ENCODE measurements at places on chromosomes 3 and 15.

GRCh38 chr15:73887481-73887880 lies 14.1 kb downstream of the TBC1D21 start:
- DNase-seq = no peak

- DNase-seq = no peak
These were observed 34.7 kb downstream of the POLG start for GRCh38 chr15:89299896-89300295.

DNA sequence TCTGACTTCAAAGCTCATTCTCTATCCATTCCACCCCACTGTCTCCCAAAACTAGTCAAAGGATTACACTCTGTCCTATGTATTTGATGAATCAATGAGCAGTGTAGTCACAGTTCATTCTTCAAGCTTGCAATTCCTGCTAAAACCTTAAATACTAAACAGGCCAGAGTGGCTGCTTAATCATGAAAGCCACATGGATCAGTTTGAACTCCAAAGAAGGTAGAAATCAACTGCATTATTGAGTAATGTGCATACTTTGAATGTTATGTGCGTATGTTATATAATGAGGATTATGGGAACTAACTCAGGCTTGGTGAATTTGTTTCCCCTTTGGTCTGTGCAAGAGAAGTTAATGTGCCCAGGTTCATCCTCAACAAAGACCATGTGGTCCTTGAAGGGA lies 45.4 kb downstream of the PRICKLE2 start:
- no peak for DNase-seq

DNA sequence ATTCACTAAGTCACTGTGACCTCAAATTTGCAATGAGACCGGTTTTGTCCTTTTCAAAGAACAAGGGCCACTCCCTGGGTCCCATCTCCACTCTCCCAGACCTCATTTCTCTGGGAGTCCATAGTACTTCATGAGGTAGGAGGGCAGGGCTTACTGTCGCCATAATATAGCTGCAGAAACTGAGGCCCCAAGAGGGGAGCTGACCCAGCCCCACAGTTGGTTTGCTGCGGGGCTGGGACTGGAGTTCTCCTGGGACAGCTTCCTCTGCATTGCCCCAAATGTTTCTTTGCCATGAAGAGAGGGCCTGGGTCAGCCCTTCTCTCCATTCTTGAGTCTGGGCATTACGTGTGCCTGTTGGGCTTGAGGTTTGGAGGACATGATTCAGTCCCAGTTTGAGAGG lies 60.1 kb downstream of the ITGA11 start:
- no peak for DNase-seq

DNA sequence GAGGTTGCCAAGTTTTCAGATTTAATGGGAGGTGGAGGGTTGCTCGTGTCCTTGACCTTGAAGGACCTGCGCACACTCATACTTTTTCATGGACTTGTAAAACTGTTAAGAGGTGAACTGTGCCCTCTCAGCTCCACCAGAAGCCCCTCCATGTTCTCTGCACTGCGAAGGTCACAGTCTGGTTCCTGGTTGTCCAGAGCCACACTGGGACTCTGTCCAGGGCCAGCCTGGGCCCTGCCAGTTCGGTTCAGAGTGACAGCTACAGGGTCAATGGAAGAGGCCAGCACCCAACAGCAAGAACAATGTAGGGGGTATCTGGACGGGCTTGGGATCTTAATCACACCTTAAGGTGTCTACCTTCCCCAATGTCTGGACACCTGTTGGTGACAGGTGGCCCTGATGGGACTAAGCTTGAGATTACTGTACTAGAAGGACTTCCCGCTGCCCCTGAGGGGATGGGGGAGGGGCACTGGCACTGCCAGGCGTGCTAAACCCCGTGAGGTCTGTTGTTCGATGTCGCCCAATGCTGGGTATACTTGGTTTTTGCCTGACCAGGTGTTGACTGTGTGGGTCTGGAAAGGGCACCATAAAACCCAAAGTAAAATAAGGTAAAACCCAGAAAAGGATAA lies 34.7 kb downstream of the GRK7 start:
- no peak for DNase-seq

GRCh38 chr3:159950156-159950898 lies 38.3 kb upstream of the IL12A start:
- DNase-seq = no peak

- DNase-seq = no peak
These were observed 269.4 kb upstream of the TTC14 start for GRCh38 chr3:180332608-180333007.

GRCh38 chr3:144963810-144964209 lies 992.2 kb downstream of the DIPK2A start:
- DNase-seq = no peak

DNA sequence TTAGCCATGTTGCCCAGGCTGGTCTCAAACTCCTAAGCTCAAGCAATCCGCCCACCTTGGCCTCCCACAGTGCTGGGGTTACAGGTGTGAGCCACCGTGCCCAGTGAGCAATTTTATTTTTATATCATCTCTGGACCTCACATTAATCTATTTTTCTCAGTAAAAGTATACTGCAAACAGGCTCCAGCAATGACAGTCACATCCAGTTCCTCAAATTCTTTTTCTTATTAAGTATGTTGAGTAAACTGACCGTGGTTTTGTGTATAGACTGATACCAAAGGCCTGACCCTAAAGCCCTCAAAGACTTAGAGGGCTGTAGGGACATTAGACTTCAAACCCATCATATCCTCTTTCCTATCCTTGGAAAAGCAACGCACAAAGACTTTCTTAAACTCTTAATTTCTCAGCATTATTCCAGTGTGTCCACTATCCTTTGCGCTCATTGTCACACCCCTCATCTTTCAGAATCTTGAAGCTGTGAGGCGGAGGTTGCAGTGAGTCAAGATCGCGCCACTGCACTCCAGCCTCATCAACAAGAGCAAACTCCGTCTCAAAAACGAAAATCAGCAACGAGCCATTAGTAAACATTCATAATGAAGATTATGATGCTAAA lies 2.0 kb downstream of the NGLY1 start:
- no peak for DNase-seq

- DNase-seq = no peak
These were observed 15.4 kb downstream of the PLSCR1 start for GRCh38 chr3:146529021-146529420.

- DNase-seq = no peak
These were observed 100.3 kb downstream of the CCNL1 start for GRCh38 chr3:157059661-157060060.

- DNase-seq = no peak
These were observed 472.7 kb upstream of the NR2F2 start for GRCh38 chr15:95857758-95858157.

GRCh38 chr3:16785465-16785864 lies 99.3 kb upstream of the PLCL2 start:
- DNase-seq = no peak

DNA sequence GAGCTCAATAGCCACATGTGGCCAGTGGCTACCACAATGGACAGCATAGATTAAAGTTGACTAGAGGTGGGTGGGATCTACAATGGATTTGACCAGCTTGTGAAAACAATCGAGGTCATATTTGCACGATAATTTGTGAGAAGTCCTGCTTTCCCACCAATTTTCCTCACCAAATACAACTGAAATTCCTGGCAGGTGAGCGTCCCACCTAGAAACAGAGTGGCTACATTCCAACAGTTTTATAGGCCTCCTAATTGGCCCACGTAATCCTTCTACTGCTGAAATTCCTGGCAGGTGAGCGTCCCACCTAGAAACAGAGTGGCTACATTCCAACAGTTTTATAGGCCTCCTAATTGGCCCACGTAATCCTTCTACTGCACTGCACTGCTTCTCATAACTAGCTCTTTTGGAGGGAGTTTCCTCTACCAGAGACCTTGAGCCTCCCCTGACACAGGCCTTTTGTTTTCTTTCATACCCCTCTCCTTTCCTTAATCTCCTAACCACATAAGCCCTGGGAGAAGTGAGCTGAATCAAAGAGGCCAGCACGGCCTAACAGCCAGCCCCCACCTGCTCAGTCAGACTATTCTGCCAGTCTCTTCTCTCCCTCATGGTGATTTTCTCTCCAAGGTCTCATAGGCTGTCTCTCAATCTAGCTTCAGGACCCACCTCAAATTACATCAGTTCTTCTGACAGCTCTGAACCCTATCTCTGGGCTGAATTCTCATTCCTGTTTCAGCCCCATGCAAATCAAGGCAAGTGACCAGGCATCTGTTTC lies 80.2 kb downstream of the BFSP2 start:
- no peak for DNase-seq

DNA sequence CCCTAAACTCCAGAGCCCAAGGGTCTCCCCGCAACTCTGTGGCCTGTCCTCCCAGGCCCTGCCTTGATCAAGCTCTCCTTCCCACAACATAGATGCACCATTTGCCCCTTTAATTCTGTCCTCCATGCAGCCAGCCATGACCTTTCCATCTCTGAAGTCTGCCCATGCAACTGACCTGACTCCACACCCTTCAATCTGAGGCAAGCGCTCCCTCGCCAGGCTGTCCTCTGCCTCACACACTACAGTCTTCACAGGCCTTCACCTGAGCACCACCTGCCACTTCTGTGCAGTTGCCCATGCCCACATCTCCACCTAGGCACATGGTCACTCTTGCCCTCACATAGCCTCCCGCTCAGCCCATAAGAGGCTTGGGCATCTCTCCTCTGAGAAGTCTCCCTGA lies 244.0 kb downstream of the OCA2 start:
- no peak for DNase-seq

- DNase-seq = no peak
These were observed 54.3 kb downstream of the CYFIP1 start for GRCh38 chr15:22925875-22926274.

- DNase-seq = no peak
These were observed 108.9 kb upstream of the ETV5 start for GRCh38 chr3:186217820-186218164.

- DNase-seq = no peak
These were observed 201.1 kb downstream of the MAGI1 start for GRCh38 chr3:65837604-65838003.

DNA sequence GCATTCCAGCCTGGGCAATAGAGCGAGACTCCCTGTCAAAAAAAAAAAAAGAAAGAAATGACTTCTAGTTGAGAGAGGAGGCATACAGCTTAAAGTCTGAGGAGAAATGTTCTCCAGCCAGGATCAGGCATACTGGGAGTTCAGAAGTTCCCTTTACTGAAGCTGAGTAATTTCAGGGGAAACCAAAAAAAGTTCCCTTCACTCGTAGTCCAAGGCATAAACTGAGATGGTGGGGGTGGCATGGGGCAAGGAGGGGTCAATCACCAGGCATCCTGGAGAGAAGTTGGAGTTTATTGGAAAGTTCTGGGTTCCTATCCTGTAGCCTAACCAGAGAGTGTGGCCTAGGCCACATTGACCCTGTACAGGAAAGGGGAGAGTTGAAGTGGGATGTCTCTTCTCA lies 5.9 kb downstream of the GPX1 start:
- DNase-seq = no peak

- DNase-seq = peak; percentile 0
These were observed 81.6 kb upstream of the CHMP2B start for GRCh38 chr3:87145553-87145952.

DNA sequence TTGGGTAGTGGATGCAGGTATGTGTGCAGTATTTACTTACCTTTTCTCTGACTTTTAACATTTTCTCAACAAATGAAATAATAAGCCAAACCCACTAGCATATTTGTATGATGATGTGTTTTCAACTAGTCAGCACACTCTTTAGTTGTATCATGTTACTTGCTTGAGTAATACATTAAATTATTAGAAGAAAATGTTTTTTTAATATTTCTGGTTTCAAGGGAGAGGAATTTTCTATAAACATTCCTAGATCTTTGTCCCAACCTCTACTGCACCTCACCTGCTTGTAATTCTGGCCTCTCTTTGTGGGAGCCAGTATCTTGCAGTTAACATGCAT lies 161.8 kb upstream of the CBLB start:
- no peak for DNase-seq

GRCh38 chr3:46423588-46423987 lies 16.5 kb downstream of the CCRL2 start:
- DNase-seq = no peak

GRCh38 chr15:92650256-92650655 lies 5.3 kb downstream of the FAM174B start:
- DNase-seq = no peak

DNA sequence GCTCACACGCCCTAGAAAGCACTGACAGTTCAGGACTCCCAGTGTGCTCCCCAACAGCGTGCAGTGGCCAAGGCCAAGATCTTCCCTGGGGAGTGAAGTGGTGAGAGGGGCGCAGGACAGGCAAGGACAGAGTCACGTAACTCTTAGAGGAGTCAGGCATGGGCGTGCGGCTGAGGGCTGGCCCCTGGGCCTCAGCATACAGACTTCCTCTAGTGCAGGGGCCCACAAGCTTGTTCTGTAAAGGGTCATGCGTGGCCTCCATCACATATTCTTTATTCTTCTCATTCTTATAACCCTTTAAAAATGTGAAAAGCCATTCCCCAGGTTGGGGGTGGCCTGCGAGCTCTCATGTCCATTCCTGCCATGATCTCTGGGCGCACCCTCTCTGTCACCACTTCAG lies 25.2 kb downstream of the TMEM43 start:
- DNase-seq = no peak

GRCh38 chr3:24550588-24550987 lies 55.9 kb upstream of the THRB start:
- no peak for DNase-seq

GRCh38 chr3:136277115-136277514 lies 27.0 kb downstream of the PCCB start:
- DNase-seq = no peak

All from stimulated activated CD4-positive, alpha-beta T cell treated with anti-CD3 and anti-CD28 coated beads, Interleukin-15, amount 100 ng/mL, for 48 hours (primary cell).